ENCODE measurements at places on chromosomes 6 and 20. TPM values are rescaled to one million over a fixed set of nuclear protein-coding genes. Genes with fewer than 3 reads are reported as not detected.

Gene SLC17A2
- not detected for total RNA-seq

Gene BMP7
- total RNA-seq: not detected

Gene PROCR
- total RNA-seq: 89.7 TPM

Gene C20orf96
- total RNA-seq: 0.53 TPM

Gene CTCFL
- not detected for total RNA-seq

Gene MCCD1
- not detected for total RNA-seq

Gene SEL1L2
- not detected for total RNA-seq

Gene OPRM1
- not detected for total RNA-seq

Gene CYP39A1
- total RNA-seq: 0.58 TPM

Gene GPR63
- total RNA-seq: 1.2 TPM

Gene TMEM244
- not detected for total RNA-seq

Gene OR2B3
- not detected for total RNA-seq

Gene BPIFB2
- total RNA-seq: not detected

Gene EPPIN
- total RNA-seq: not detected

Gene GGTLC1
- not detected for total RNA-seq

Gene TP53TG5
- total RNA-seq: 3.2 TPM

Gene NR2E1
- total RNA-seq: not detected

Gene HLA-DMA
- total RNA-seq: 4.1 TPM

Gene HLA-DPB1
- total RNA-seq: 20.9 TPM

Gene ADGRF1
- total RNA-seq: not detected

Gene DEFB132
- not detected for total RNA-seq

Gene TREML2
- not detected for total RNA-seq

Gene FRK
- 0.18 TPM for total RNA-seq

Gene SLC23A2
- total RNA-seq: 5.5 TPM

Gene SLC17A4
- total RNA-seq: not detected

Gene SFTA2
- not detected for total RNA-seq

Gene CRYBG1
- 16.1 TPM for total RNA-seq

Gene HLA-DQB2
- total RNA-seq: not detected

Gene OPN5
- total RNA-seq: not detected

Gene TOX2
- total RNA-seq: 24.8 TPM

Gene CARMIL1
- total RNA-seq: 0.58 TPM

Gene TRPC4AP
- total RNA-seq: 88.8 TPM

Gene TPMT
- 40.4 TPM for total RNA-seq

Gene IL17F
- not detected for total RNA-seq

Gene HCK
- not detected for total RNA-seq

Gene PSORS1C2
- not detected for total RNA-seq

Gene CENPQ
- 8.2 TPM for total RNA-seq

Gene AKAP7
- 6.0 TPM for total RNA-seq

Gene APOM
- 1.4 TPM for total RNA-seq

Gene NOX3
- not detected for total RNA-seq

Gene MYBL2
- total RNA-seq: 38.9 TPM

Gene GRM1
- total RNA-seq: not detected

Gene MLN
- not detected for total RNA-seq

Gene PTGIS
- total RNA-seq: 0.89 TPM

Gene JPH2
- total RNA-seq: 1.4 TPM

Gene LCA5
- 4.1 TPM for total RNA-seq

Gene JAG1
- total RNA-seq: 3.2 TPM

Gene ZNF391
- 3.4 TPM for total RNA-seq

Gene COL12A1
- 311 TPM for total RNA-seq

Gene EEF1A2
- not detected for total RNA-seq

Gene DDO
- total RNA-seq: 2.1 TPM

Gene RIPOR3
- 0.35 TPM for total RNA-seq

Gene CST4
- not detected for total RNA-seq

Gene SLC17A1
- not detected for total RNA-seq

Measured in myometrial cell (primary cell).